Stimulated activated CD8-positive, alpha-beta memory T cell treated with anti-CD3 and anti-CD28 coated beads, Interleukin-15, amount 100 ng/mL, for 4 hours (primary cell): ENCODE measurements at places on chromosomes 12 and 14.

DNA sequence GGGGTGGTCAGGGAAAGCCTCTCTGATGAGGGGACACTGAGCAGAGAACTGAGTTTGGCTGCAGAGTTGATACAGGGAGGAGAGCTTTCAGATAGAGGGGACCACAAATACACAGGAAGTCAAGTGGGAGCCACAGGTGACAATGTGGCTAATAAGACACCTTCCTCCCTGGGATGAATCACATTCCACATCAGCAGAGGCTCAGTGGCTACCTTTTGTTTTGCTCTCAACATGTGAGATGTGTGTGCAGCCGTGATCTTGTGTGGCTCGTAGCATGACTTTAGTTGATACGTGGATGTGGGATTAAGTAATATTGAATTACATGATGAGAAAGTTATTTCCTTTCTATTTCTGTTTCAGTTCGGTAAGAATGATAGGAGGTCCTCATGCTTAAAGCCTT lies 7.5 kb downstream of the CRADD start:
- DNase-seq = no peak

DNA sequence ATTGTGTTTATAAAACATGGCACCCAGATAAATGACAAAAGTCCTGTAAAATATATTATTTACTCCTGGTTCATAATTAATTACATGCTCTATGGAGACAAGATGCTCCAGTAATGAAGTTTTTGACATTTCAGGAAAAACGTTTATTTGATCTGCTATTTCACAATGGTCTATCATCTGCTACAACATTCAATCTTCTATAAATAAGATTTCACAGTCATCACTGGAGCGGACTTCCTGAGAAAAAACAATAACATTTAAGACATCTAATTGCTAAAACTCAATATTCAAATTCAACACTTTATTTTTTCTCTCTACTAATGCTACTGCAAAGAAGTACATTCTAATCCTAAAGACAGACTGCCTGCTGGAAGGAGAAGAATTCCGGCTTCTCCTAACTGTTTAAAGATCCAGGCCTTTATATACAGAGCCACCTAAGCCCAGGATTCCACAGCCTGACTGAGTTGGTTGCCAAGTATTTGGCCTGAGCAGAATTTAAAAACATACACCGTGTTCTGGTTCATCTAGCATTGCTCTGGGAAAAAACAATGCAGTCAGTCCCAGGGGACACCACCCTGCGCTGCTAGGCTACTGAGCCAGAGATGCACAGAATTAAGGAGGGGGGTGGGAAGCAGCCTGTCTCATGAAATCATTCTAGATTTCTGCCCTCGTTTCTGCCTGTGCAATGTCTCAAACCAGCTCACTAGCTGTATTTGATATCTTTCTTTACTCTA lies 58.0 kb downstream of the TMTC1 start:
- DNase-seq = no peak

DNA sequence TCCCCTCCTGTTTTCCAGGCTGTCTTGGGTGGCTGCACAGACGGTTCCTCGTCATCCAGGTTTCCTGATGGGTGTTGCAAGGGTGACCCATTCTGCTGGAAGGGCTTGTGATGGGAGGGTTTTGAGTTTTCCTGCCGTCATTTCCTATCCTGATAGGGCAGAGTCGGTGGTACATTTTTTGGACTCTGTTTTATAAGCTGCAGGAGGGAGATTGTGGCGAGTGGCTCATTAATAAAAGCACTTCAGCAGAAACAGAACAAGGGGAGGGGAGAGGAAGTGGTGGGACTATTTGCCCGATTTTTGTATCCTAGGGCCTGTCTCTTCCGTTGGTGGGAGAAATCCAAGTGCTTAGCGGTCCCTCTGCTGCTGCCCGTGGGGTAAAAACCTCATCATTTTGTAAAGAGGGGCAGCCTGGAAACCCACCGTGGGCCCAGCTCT lies 40.0 kb downstream of the TSPAN9 start:
- no peak for DNase-seq

- no peak for DNase-seq
Observed at GRCh38 chr14:22464422-22465142, 124.4 kb downstream of the DAD1 start.

- no peak for DNase-seq
Observed at GRCh38 chr12:109744986-109745942, 31.6 kb downstream of the FAM222A start.

DNA sequence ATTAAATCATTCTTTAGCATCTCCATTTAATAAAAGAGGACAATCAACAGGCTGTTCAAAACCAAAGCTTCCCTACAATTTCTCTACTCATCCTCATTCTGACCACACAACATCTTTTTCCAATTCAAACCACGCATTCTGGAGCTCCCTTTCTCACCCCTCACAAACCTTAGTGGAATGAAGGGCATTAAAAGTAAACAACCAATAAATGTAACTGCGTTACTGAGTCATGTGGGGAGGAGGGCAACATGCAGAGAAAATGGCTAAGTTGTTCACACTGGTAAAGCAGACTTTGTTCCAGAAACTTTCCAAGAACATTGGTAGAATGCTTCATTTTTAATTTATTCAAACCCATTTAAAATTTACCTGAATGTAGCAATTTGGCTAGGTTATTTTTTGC lies 19.6 kb downstream of the SOX5 start:
- no peak for DNase-seq

DNA sequence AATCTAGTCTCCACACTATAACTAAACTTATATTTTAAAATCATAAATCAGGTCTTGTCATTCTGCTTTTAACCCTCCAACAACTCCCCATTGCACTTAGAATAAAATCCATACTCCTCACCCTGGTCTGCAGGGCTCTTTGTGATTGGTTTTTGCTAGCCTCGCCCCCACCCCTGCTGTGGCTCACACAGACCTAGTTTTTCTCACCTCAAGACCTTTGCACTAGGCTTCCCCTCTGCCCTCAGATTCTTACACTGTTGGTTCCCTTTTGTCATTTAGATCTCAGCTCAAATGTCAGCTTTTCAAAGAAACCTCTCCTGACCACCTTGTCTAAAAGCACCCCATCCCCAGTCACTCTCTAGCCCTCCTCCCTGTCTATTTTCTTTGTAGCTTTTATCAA lies 10.7 kb upstream of the LHX5 start:
- no peak for DNase-seq

DNA sequence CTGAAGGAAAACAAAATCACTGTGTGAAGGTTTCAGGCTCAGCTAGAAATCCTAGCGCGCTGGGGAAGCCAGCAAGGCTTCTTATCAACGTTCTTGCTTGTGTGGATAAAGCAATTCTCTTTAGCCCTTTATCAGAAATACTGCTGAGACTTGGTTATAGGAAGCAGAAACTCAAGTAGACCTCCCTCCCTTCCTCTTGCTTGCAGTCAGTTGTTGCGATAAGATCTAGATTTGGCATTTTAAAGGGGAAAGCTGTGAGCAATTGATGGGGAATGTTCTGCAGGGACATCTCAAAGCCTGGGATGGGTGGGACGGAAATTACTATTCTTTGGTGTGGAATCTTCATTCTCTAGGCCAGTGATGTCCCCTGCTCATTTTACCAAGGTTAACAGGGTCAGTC lies 76.4 kb upstream of the ANO4 start:
- DNase-seq = no peak

- no peak for DNase-seq
Observed at GRCh38 chr12:98699586-98699985, 54.5 kb downstream of the APAF1 start.

DNA sequence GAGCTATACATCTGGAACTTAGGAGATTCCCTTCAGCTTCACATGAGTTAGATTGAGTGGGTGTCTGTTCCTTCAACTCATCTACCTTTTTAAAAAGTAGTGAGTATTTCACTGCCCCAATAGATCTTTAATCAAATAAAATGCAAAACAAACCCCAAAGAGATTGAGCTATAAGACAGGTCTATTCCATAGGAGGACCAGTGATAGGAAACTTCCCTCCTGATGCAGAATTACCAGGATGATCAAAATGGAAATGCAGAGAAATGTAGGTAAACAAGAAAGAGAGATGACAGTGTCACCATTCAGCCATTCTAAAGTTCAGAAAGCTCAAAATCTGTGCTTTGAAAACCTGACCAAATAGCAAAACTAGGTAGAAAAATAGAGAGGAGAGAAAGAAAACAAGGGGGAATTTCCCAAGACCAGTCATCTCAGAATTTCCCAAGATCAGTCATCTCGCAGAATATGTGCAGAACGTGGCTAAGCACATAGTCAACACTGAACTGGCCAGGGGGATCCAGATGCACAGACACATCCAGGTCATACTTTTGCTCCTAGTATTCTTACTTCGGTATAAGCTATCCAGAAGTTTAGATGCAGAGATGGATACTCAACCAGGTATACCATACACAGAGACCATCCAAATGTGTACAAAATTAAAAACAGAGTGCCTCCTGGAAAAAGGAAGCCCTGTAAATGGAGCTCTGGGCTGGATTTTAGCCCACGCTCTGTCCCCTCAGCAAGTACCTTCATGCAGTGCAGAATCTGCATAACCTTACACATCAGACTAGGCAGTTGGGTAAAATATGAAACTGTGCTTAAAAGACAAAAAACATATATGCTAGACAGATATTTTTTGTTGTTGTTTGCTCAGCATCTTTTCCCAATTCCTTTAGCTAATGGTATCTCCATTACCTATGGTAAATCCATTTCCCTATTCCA lies 27.4 kb downstream of the SLC41A2 start:
- no peak for DNase-seq
